ENCODE measurements at places on chromosomes 6 and 20. TPM values are rescaled to one million over a fixed set of nuclear protein-coding genes. Genes with fewer than 3 reads are reported as not detected.

DNA sequence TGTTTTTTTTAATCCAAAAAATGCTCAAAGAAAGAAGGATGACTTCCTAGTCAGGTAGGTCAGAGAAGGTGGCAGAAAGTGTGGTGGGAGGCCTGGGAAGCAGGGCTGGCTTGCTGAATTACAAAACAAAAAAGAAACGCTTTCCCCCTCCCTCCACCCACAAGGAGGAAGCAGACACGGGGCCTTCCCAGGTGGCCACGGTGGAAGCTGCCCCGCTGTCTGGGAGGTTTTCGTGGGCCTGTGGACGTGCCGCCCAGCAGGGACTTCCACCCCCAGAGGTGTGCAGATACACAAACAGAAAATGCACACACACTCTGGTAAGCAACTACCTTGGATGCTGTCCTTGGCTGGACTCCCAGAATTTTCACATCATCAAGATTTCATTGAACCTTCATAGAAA, 198.2 kb upstream of the CDH4 start:
- H3K4me3 ChIP-seq = no peak overlapping the region
- no peak for DNase-seq
- no peaks in the 10 kb centered on the region for H3K27me3 ChIP-seq
- no peaks in the 10 kb centered on the region for H3K4me1 ChIP-seq
- H3K36me3 ChIP-seq = no peaks in the 10 kb centered on the region

DNA sequence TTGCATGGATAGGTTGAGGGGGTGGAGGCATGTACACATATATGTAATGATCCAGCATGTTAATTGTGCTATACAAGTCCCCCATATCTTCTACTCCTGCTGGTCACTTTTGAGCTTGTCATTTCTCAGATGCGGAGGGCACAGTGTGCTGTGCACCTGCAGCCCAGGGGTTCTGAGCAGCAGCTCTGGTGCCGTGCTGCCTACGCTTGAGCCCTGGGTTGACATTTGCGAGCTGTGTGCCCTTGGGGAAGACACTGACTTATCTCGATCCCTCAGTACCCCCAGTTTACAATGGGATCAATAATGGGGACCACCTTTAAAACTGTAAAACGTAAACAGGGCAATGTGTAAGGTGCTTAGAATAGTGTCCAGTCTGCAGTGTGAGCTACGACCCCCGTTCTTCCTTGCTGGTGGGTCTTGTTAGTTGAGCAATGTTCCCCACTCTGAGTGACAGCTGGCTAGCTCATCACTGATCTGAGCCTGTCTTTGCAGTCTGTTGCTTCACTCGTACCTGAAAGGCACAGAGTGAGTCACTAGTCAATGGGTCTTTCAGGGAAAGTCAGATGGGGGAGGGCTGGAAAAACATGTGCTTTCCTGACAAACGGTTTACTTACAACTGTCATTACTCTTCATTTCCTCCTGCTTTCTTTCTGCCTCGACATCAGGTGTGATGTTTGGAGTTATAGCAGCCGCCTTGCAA, 91.7 kb downstream of the SLC2A10 start:
- DNase-seq = no peak
- no peaks in the 10 kb centered on the region for H3K4me1 ChIP-seq
- no peak overlapping the region for H3K27ac ChIP-seq
- H3K27me3 ChIP-seq = peaks cover 22% of the 10 kb centered on the region

DNA sequence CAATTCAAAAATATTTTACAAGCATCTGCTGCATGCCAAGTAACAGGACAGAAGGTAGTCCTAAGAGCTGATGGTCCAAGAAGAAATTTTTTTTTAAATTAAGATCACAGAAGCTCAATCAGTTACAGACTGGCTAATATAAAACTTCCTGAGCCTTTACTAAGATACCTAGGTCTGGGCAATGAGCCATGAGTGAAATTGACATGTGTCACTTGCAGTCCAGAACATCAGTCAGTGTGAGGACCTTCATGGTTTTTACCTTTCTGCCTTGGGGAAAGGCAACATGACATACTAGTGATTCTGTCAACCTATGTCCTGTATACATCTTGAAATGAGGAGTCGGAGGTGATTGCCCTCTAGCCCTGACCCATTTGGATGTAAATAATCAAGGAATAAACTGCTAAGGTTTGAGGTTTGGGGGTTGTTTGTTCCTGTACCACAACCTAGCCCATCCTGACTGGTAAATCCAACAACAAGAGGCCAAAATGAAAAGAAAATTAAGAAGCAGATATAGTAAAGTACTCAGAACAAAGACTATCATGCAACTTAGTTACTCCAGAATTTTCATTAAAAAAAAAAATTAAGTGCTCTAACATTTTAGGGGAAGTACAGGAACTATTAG, 70.0 kb downstream of the CNKSR3 start:
- H3K4me3 ChIP-seq = no peak overlapping the region
- no peak for DNase-seq
- peaks cover 3% of the 10 kb centered on the region for H3K4me1 ChIP-seq
- H3K27ac ChIP-seq = no peak overlapping the region
- peaks cover 4% of the 10 kb centered on the region for H3K27me3 ChIP-seq

- H3K4me3 ChIP-seq = no peak overlapping the region
- no peak for DNase-seq
- no peaks in the 10 kb centered on the region for H3K4me1 ChIP-seq
- no peaks in the 10 kb centered on the region for H3K36me3 ChIP-seq
- no peak overlapping the region for H3K27ac ChIP-seq
Measured at GRCh38 chr6:61193771-61194170, 1092.3 kb downstream of the KHDRBS2 start.

- H3K4me1 ChIP-seq = peaks cover 4% of the 10 kb centered on the region
- H3K27ac ChIP-seq = no peak overlapping the region
- no peak overlapping the region for H3K4me3 ChIP-seq
- peaks cover 20% of the 10 kb centered on the region for H3K36me3 ChIP-seq
- no peaks in the 10 kb centered on the region for H3K27me3 ChIP-seq
- DNase-seq = no peak
Measured at GRCh38 chr20:16440686-16441085, 132.6 kb downstream of the KIF16B start.

DNA sequence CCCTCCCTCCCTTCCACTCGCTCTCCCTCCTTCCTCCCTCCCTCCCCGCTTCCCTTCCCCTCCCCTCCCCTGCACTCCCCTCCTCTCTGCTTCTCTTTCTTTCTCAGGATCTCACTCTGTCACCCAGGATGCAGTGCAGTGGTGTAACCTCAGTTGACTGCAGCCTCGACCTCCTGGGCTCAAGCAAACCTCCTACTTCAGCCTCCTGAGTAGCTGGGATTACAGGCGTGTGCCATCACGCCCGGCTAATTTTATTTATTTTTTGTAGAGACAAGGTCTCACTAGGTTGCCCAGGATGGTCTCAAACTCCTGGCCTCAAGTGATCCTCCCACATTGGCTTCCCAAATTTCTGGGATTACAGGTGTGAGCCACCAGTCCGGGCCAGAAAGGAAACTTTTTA, 23.6 kb upstream of the SERPINB1 start:
- DNase-seq = no peak
- H3K27me3 ChIP-seq = no peaks in the 10 kb centered on the region
- H3K36me3 ChIP-seq = peaks cover 5% of the 10 kb centered on the region
- no peak overlapping the region for H3K27ac ChIP-seq

GRCh38 chr6:125512621-125513020, 210.9 kb upstream of the HDDC2 start:
- H3K4me3 ChIP-seq = no peak overlapping the region
- H3K36me3 ChIP-seq = no peaks in the 10 kb centered on the region
- peaks cover 4% of the 10 kb centered on the region for H3K27me3 ChIP-seq
- no peak for DNase-seq
- H3K4me1 ChIP-seq = no peaks in the 10 kb centered on the region
- H3K27ac ChIP-seq = no peak overlapping the region

- H3K4me3 ChIP-seq = no peak overlapping the region
- H3K4me1 ChIP-seq = peaks cover 14% of the 10 kb centered on the region
- H3K27ac ChIP-seq = no peak overlapping the region
- H3K36me3 ChIP-seq = no peaks in the 10 kb centered on the region
Measured at GRCh38 chr6:137894779-137895385, 27.8 kb downstream of the TNFAIP3 start.

DNA sequence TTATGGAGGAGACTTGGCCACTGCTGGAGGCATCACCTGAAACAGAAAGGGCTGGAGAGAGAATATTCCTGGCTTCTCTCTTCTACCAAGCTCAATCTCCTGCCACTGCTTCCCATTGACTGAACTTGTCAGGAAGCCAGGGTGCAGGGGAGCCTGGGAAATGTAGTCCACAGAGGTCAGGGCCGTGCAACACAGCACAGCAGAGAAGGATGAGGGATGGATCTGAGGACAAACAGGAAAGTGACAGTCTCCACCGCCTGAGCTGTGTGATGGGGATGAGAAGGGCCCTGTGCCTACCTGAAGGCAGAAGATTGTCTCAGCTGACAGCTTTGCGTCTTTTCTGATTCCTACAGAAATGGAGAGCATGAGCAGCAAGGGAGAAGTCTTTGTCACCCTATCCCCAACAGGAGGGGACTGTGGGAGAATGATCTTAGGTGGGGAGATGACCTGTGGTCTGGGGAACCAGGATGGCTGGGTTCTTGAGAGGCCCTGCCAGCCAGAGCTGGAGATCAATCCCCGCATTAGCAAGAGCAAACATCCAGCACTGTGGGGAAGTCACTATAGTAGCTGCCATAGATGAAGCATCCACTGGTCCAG, 114.2 kb downstream of the SNX5 start:
- H3K4me3 ChIP-seq = no peak overlapping the region
- peaks cover 32% of the 10 kb centered on the region for H3K4me1 ChIP-seq
- no peaks in the 10 kb centered on the region for H3K27me3 ChIP-seq

DNA sequence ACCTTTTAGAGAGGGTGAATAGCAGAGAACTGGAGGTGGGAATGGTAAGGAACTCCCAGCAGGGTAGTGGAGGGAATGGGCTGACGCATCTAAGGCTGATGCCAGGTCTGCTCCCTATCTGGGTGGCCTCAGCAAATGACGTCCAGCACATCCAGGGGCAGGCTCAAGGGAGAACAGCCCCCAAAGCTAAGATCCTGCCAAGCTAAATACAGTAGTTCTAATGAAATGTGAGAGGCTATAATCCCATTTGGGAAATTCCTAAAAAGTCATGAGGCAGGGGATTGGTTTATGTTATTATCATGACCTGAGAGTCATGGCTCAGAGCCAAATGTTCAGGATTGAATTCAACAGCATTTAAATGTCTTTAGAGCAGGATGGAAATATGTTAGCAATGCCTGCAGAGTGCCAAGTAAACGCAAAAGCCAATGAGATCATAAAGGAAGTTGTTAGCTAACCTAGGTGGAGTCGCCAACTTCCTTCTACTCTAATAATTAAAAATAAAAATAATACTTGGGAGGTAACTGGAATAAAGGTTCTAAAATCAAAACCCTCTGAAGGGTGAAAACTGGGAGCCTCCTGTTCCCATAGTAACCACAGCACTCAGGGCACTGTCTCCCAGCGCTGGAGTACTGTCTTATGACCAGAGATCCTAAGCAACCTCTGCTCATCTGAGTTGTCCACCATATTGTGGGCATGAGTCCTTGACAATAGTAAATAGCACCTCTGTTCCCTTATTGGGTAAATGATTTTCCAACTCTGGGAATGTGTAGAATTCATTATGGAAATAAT, 34.8 kb downstream of the IYD start:
- H3K4me1 ChIP-seq = no peaks in the 10 kb centered on the region
- H3K27ac ChIP-seq = no peak overlapping the region
- peaks cover 3% of the 10 kb centered on the region for H3K36me3 ChIP-seq
- no peak overlapping the region for H3K4me3 ChIP-seq
- H3K27me3 ChIP-seq = peaks cover 21% of the 10 kb centered on the region

DNA sequence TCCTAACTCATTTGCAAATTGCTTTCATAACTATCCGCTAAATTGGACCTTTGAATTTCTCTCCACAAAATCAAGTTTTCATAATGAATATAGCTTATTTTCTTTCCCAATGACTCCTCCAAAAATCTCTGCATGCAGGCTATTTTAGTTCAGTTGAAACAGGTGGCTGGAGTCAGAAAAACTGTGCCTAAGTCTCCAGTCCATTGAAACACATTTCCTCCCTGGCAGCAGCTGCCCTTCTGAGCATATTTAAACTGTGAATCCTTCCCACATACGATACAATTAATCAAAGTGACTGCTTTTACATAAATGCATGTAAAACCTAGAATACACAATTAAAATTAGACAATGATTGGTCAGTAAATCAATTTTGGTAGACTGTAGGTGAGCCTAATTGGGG, 344.6 kb upstream of the MARCKS start:
- H3K27me3 ChIP-seq = peaks cover 2% of the 10 kb centered on the region
- no peaks in the 10 kb centered on the region for H3K36me3 ChIP-seq
- no peak overlapping the region for H3K27ac ChIP-seq

- no peak overlapping the region for H3K27ac ChIP-seq
- H3K4me3 ChIP-seq = no peak overlapping the region
- H3K27me3 ChIP-seq = no peaks in the 10 kb centered on the region
- H3K36me3 ChIP-seq = peaks cover 7% of the 10 kb centered on the region
Measured at GRCh38 chr20:44212792-44213191, 2.2 kb upstream of the OSER1 start.

DNA sequence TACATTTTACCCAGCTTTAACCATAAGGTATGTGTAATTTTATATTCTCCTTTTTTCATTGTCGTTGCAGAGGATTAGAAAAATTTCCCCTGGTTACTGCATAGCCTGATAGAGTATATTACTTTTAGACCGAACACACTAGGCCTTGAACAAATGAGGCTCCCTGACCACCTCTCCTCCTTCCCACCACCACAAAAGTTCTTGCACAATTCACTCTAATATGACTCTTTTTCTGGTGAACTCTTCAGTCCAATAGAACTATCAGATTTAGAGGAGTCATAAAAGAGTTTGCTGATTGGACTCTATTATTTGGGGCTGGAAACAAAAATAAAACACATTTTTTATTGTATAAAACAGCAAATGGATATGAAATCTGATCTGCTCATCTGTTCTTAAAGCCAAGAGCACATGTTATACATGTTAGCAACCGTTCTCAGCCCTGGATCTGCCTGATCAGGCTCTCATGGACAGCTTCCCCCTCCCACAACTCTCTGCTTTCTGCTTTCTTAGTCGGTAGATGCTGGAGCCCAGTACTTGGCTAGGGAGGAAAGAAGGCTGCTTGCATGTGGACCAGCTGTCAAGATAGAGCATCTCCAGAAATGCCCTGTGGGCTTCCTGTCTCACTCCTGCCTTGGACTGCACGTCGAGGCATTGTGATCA, 83.5 kb downstream of the CD164 start:
- peaks cover 3% of the 10 kb centered on the region for H3K4me1 ChIP-seq
- DNase-seq = no peak
- no peak overlapping the region for H3K4me3 ChIP-seq
- no peaks in the 10 kb centered on the region for H3K27me3 ChIP-seq
- H3K27ac ChIP-seq = no peak overlapping the region

GRCh38 chr6:101224751-101225150, 168.8 kb upstream of the GRIK2 start:
- H3K4me1 ChIP-seq = no peaks in the 10 kb centered on the region
- no peaks in the 10 kb centered on the region for H3K36me3 ChIP-seq
- no peaks in the 10 kb centered on the region for H3K27me3 ChIP-seq
- H3K4me3 ChIP-seq = no peak overlapping the region

GRCh38 chr20:10679269-10679668, 5.5 kb upstream of the JAG1 start:
- no peaks in the 10 kb centered on the region for H3K36me3 ChIP-seq
- H3K4me1 ChIP-seq = peaks cover 2% of the 10 kb centered on the region
- H3K27ac ChIP-seq = no peak overlapping the region
- no peak for DNase-seq
- no peak overlapping the region for H3K4me3 ChIP-seq

The SIRPD gene
- total RNA-seq = not detected

The DSE gene
- total RNA-seq = 5.6 TPM

The CUL7 gene
- total RNA-seq = 16.3 TPM

The USP49 gene
- total RNA-seq = 7.3 TPM

The RBM24 gene
- total RNA-seq = not detected

The CTCFL gene
- total RNA-seq = not detected

The TPBG gene
- 0.43 TPM for total RNA-seq

The SPEF1 gene
- total RNA-seq = 0.14 TPM
